Cortex of kidney (tissue), 1 donor: ENCODE measurements at places on chromosomes 1 and 21.

DNA sequence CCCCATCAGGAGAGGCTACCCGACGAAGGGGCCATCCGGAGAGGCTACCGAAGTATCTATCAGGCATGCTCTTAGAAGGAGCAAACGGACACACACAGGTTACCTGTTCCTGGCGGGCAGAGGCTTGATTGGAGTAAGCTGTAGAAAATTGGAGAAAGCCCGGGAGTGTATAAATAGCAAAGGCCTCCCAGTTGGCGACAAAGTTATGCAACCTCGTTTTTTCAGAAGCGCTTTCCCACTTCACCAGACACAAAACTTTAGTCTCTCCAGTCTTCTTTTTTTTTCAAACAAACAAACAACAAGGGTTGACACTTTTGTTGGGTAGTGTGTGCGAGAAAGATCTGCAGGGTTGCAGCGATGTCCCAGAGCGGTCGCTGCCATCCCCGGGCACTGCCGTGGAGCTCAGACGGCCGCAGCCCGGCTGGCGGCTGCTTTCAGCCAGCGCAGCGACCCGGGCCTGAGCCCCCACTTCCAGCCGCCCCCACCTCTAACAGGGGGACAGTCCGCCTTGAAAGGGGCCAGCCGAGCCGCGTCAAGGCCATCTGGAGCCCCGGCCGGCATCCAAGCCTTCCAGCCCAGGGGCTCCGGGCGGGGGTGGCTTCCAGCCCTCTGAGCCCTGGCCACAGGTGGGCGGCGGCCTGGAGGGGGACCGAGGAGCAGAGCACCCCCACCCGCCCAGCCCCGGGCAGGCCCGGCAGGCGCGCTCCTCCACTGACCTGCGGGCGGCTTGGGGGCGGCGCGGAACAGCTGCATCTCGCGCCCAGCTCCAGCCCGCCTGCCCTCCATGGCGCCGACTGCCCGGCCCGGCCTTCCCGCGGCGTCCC lies 616 bp downstream of the MCOLN3 start:
- DNase-seq, result no peak

DNA sequence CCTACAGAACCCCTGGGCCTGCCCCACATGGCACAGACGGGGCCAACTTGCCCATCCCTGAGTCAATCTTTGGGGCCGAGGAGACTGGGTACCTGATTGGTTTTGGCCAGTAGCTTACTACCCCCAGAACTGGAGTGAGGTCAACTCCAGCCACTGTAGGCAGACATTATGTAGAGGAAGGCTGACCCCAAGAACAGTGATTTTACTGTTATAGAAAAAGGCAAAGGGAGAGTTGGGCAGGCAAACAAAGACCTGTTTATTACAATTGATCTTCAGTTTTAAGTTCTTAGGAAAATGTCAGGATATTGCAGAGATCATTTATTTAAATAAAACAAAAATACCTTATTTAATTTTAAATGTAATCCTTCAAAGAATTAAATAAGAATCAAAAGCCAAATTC lies 653.8 kb downstream of the NPHP4 start:
- no peak for DNase-seq

DNA sequence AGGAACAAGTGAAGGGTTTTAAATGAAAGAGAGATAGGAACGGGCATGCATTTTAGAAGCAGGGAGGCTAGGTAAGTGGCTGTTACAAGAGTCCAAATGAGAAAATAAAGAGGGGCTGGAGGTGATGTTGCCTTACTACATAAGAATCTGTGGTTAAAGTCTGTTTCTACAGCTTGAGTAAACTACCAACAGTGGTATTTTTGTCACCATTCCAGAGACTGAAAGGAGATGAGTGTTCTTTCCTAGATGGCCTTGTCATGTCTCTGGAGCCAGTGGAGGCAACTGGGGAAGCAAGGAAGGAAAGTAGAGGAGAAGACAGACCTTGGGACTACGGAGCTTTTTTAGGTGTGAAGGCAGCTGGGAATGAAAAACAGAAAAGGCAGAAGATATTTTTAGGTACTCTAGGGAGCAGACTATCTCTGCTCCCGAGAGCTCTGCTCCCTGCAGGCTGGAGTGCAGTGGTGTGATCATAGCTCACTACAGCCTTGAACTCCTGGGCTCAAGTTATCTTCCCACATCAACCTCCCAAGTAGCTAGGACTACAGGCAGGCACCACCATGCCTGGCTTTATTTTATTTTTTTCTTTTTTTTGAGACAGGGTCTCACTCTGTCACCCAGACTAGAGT lies 12.2 kb downstream of the HDAC1 start:
- DNase-seq, result no peak

DNA sequence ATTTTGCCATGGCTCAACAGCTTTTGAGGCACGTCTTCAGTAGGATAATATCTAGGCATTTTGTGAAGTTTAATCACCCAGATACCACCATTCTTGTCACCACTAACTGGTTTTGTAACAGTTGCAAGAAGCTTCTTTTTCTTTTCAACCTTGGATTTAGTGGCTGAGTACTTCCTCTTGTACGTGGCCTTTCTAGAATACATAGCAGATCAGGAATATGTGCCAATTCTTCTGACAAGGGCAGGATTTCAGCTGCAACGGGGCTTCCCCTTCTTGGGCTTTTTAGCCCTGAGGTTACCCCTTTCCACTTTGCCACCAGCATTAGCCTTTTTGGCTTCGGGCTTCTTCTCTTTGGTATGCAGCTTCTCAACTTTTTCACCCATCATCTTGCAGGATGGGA lies 79.3 kb upstream of the WARS2 start:
- no peak for DNase-seq

GRCh38 chr1:50493710-50494109 lies 70.5 kb upstream of the DMRTA2 start:
- no peak for DNase-seq

GRCh38 chr1:221272940-221273339 lies 393.7 kb downstream of the HLX start:
- no peak for DNase-seq

- DNase-seq, result no peak
Measured at GRCh38 chr1:13819642-13820041, 119.7 kb downstream of the PRDM2 start.

- DNase-seq, result no peak
Measured at GRCh38 chr1:239884796-239885195, 206.9 kb upstream of the FMN2 start.

DNA sequence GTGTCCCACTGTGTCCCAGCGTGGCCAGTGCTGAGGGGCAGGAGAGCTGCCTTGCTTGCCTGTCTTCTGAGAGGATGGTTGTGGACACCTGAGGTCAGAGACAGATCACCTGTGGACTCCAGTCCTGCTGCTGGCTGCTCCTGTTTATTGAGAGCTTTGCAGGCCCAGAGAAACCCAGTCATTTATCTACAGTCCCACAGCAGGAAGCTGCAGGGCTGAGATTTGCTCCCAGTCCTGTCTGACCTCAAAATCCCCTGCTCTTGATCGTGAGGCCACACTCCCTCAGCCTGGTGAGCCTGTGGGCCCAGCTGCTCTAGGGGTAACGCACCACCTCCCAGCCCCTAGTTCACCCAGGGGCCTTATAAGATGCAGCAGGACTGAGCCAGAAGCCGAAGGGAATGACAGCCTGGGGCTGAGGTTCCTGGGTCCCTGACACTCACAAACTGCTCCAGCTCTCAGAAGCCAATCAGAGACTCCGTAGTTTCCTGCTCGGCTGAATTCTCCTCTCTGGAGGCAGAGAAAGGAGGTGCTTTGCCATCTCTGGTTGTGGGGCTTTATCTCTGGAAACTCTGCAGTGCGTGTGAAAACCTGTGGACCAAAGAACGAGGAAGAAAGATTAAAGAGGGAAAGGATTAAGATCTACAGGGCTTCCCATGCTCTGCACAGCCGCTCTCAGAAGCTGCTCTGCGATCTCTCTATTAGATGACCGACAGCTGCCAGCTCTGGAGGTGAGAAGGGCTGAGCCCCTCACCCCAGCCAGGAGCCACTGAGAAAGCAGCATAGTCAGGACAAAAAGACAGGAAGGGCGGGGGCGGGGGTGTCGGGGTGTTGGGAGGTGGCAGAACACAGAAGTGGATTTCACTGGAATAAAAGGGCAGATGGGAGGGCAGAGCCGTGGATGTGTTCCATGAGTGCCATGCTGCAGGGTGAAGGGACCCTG lies 39.1 kb downstream of the UBIAD1 start:
- DNase-seq, result no peak

DNA sequence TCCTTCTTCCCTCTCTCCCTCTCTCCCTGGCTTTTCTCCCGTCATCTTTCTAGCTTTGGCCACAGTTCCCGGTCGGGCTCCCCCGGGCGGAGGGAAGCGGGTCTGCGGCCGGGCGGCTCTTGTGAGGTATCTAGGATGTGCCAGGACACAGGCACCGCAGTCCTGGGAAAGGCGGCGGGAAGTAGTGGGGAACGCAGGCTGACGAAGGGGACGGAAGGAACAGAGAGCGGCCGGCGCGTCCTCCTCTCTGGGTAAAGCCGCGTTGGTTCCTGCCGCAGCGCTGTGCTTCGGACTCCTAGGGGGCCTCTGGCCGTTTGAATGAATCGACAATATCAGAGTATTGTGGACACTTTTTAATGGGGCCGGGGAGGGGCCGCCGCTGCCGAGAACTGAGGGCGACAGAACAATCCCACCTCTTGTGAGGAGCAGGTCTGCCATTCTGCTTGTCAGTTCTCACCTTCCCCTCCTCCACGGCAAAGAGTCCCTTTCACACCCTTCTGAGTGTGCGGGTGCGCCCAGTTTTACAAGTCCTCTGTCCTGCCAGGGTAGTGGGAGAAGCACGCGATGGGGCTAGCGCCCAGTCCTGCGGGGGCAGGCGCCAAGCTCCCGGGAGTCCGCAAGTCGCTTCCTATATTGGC lies 1.2 kb upstream of the LHX9 start:
- DNase-seq, result no peak

GRCh38 chr1:59978511-59978910 lies 51.9 kb upstream of the CYP2J2 start:
- no peak for DNase-seq

GRCh38 chr1:55232448-55233144 lies 17.4 kb upstream of the USP24 start:
- DNase-seq, result no peak

GRCh38 chr21:35520856-35521255 lies 471.8 kb upstream of the RUNX1 start:
- DNase-seq, result no peak

DNA sequence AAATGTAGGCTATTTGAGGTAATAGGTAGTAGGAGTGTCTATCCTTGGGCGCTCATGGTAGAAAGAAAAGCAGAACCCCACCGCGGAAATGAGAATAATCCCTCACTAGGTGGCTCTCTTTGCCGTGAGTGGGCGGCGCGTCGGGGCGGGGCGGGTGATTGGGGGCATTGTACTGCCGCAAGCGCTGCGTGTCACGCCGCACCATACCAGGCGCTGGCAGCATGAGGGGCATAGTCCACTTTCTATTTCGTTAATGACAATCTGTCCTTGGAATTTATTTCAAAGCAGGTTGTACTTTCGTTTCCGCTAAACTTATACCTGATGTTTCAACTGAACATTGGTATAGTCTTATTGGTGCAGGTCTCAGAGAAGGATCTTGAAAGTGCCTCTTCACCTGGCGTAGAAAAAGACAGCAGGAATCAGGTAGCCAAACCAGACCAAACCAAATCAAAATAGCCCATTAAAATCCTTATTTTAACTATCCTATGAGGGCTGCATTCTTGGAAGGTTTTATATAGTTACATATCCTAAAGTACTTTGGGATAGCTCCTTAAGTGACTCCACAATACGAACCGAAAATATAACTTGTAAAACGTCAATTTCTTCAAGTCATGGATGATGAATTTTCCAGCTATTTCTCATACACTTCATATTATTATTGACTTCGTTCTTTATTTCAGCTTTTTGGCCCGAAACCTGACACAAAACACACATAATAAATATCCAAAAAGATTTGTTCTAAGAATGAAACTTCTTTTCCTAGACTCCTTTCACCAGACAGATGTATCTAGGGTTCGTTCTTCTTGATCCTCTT lies 1.9 kb upstream of the SMG7 start:
- no peak for DNase-seq

GRCh38 chr1:234780531-234781162 lies 170.7 kb upstream of the IRF2BP2 start:
- DNase-seq, result no peak

- no peak for DNase-seq
Measured at GRCh38 chr1:186146974-186147373, 228.1 kb downstream of the TPR start.

GRCh38 chr1:228850141-228851100 lies 115.1 kb downstream of the RHOU start:
- no peak for DNase-seq

DNA sequence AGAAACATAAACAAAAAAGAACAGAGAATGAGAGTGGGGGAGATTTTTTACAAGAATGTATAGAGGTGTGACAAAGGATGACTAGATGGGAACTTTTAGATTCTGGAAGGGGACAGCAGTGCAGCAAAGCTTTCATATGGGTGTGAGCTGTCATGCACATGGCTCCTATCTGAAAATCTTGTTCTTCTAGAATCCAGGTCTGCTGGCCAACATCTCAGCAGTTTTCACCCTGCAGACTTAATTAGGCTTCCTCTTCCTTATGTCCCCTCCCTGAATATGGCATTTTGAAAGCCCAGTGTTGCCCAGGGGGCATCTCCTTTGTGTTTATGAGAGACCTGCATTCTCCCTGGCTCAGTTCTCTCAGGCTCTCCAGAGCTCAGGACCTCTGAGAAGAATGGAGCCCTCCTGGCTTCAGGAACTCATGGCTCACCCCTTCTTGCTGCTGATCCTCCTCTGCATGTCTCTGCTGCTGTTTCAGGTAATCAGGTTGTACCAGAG lies at the start of gene CYP4Z1:
CYP4Z1 (plus strand) TSS at position 135 of the 498 bp plus-strand sequence; CDS start at position 395, 260 bp downstream.
- no peak for DNase-seq

- no peak for DNase-seq
Measured at GRCh38 chr1:160161965-160162705, 10.7 kb downstream of the ATP1A4 start.

- no peak for DNase-seq
Measured at GRCh38 chr1:100722221-100722620, 2.7 kb downstream of the VCAM1 start.

GRCh38 chr1:214261206-214262123 lies 19.5 kb upstream of the SMYD2 start:
- no peak for DNase-seq
